ENCODE measurements at places on chromosomes 11 and 22.
A peak's percentile ranks its signal among the peaks of the same experiment; 100 is the strongest.

GRCh38 chr11:77026221-77026620, 8.0 kb upstream of the B3GNT6 start:
- DNase-seq: no peak

GRCh38 chr22:20395907-20396287, 1.9 kb downstream of the ZNF74 start:
- DNase-seq: no peak

- DNase-seq: no peak
These were observed 78.7 kb downstream of the SHANK2 start for GRCh38 chr11:71173709-71174108.

- DNase-seq: peak; percentile 48
These were observed 17.3 kb downstream of the OR51E2 start for GRCh38 chr11:4680341-4680740.

DNA sequence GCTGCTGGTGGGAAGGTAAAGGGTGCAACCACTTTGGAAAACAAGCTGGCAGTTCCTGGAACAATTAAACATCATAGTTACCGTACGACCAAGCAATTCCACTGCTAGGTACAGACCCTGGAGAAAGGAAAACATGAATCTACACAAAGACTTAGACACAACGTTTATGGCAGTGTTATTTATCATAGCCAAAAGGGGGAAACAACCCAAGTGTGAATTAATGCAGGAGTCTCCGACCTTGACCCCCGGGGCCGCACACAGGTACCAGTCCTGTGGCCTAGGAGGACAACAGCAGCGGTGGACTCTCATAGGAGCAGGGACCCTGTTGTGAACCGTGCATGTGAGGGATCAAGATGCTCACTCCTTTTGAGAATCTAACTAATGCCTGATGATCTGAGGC, 22.5 kb downstream of the PRDM10 start:
- DNase-seq: no peak

GRCh38 chr11:62444835-62445234, 26.0 kb downstream of the SCGB1A1 start:
- no peak for DNase-seq

DNA sequence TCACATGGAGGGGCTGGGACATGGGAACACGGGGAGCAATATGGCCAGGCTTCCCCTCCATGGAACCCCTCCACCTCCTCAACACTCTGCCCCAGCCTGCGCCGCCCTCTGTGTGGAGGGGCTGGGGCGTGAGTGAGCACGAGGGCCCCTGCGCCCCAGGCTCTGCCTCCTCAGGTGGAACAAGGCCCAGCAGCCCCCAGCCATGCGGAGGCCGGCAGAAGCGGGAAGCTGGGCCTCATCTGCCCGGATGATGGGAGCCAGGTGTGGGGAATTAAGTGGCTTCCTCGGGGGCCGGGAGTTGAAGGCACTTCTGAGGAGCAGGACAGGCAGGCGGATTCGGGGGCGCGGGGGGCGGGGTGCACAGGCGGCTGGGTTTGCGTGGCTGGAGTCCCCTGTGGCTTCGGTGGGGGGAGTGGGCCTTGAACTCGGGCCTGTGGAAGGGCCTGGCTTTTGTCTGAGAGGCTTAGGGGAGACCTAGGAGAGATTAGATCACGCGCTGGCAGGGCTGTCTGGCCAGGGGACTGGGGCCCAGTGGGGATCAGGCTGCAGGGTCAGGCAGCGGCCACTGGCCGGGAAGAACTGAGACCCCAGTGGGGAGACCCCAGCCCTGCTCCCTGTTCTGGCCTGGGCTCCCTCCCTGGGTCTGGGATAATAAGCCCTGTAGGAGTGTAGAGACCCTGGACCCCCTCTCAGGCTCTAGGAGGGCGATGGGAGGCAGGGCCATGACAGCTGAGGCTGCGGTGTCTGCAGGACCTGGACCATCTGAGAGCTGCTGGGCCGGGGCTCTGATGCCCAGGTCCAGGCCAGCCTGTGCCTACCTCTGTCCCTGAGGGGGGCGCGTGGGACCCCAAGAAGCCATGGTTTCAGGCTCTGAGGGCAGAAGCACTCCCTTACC, 13.3 kb downstream of the PRR33 start:
- no peak for DNase-seq

DNA sequence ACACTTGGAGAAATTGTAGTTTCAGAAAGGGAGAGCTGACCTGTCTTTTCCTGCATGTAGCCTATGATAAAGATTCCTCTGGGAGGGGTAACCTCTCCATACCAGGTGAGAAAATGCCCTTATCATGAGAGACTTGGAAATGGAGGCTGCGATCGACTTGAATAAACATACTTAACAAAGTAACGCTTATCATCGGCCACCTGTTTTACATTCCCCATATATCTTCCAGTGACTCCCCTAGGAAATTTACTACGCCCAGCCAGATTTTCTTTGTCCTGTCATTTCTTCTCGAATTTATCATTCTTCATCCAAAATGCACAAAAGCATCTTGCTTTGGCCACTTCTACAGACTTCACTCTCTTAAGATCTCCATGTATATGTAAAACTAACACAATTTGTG, 143.5 kb downstream of the CCDC81 start:
- no peak for DNase-seq

DNA sequence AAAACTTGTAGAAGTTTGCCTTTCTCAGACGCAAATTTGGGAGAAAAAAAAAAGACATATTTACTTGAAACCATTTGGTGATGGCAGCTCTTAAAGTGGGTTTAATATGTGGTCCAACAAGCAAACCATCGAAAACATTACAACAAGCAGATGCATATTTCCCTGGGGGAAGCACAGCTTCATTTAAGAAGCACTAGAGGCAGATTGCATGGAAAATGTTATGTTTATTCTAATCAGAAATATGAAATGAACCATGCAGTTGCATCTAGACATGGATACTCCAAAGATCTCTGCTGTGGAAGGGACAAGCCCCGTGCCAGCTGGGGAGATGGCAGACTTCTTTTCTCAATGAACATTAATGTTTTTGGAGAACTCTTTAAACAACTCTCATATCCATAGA, 57.4 kb upstream of the PARVA start:
- DNase-seq: peak; percentile 83

GRCh38 chr22:36486619-36487384, 5.4 kb upstream of the TXN2 start:
- no peak for DNase-seq
